ENCODE measurements at places on chromosomes 5 and 9.

GRCh38 chr5:173327084-173327947, 898 bp downstream of the STC2 start:
- DNase-seq = no peak

DNA sequence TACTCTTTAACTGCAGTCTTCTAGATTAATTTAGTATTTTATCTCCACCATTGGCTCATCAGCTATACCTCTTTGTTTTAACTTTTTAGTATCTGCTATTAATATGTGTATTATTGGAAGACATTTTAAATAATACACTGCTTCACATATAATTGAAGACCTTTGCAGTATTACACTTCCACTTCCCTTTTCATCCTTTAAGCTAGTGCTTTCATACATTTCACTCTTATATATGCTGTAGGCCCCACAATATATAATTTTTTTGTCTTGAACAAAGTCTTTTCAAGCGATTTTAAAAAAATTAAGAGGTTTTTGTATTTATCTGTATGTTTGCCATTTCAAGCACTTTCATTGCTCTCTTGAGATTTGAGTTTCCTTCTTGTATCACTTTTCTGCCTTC, 8.6 kb upstream of the LPCAT1 start:
- DNase-seq = no peak

- DNase-seq = no peak
These were observed 20.1 kb upstream of the BARX1 start for GRCh38 chr9:93975262-93975661.

DNA sequence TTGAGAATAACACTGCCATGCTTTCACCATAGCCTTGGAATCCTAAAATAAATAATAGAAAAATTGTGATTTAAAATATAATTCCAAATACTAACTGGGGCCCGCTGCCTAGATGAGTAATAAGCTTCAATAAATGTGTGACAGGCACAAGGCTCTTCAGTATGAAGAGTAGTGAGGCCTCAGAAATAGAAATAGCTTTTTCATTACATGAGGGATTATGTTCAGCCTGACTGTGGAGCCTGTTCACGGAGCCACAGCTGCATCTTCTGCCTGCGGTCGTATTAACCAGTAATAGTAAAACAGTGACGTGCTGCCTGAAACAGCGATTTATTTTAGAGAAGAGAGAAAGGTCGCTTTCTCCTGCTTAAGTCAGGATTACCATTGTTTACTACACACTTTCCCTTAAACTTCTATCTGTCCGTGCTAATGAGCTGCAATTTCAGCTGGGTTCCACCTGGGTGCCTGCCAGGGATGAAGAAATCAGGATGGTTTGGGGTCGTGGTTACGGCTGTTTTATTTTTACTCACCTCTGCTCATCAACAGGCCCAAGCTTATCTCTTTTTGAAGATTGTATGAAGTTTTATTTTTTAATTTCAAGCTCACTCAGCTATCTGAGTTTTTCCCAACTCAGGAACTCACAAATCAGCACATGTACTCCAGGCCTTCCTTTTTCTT, 284.9 kb upstream of the WWC1 start:
- no peak for DNase-seq

DNA sequence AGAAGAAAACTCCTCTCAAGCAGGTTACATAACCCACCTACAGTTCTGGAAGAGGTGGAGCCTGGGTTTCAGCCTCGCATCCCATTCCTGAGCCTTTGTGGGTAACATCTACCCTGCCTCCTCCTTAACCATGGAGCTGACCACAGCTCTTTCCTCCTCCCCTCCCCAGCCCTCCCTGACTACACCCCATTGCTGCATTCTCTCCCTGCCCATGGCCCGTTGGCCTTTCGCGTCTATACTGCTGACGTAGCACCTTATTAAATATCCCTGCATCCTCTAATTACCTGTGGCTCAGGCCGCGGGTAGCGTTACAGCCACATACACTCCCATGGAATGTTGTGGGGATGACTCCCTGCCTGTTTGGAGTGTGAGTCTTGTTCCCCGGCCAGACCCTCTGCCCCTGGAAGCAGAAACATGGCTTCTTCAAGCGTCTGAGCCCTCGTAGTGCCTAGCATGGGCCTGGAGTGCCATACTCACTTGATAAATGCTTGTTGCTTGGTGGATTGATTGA, 72.8 kb downstream of the WWC1 start:
- no peak for DNase-seq

GRCh38 chr5:32110111-32110696, 63.9 kb downstream of the GOLPH3 start:
- DNase-seq = no peak

GRCh38 chr9:36888551-36888950, 145.5 kb downstream of the PAX5 start:
- DNase-seq = no peak

GRCh38 chr9:137423514-137424291, 510 bp downstream of the NOXA1 start:
- no peak for DNase-seq

DNA sequence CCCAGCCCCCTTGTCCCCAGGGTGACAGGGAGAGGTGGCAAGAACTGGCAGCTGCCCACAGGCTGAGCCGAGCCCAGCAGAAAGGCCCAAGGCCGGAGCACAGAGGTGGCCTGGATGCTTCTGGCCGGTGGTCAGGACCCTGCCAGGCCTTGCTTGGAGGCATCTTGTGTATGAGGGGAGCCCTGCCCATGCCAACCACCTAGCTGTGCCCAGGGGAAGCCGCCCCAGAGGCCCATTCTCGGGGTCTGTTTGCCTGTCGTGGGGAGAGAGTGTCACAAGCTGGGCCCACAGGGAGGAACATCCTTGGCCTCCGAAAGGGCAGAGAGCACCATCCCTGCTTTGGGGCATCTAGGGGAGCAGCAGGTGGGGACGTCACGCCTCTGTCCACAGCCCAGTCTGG, 10.0 kb downstream of the NKD2 start:
- DNase-seq = no peak

DNA sequence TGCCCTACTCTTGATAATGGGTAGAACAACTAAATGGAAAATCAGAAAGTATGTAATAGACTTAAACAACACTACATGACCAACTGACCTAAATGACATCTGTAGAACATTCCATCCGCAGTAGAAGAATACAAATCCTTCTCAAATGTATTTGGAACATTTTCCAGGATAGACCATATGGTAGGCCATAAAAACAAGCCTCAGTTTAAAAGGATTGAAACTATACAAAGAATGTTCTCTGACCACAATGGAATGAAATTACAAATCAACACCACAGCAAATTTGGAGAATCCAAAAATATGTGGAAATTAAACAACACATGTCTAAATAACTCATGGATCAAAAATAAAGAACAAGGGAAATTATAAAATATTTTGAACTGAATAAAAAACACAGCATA, 189.2 kb downstream of the NDUFS4 start:
- DNase-seq = no peak

DNA sequence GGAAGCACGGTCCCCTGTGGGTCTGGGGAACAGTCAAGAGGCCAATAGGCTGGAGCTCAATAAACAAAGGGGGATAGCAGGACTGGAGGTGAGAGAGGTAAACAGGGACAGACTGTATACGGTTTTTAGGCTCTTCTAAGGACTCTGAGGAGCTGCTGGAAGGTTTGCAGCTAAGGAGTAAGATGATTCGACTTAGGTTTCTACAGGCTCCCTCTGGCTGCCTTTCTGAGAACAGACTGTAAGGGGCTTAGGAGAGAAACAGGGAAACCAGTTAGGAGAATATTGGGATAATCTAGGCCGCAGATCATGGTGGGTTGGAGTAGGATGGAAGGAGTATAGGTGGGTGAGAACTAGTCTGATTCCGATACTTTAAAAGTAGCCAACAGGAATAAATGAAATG, 10.4 kb downstream of the CDK5RAP2 start:
- no peak for DNase-seq

DNA sequence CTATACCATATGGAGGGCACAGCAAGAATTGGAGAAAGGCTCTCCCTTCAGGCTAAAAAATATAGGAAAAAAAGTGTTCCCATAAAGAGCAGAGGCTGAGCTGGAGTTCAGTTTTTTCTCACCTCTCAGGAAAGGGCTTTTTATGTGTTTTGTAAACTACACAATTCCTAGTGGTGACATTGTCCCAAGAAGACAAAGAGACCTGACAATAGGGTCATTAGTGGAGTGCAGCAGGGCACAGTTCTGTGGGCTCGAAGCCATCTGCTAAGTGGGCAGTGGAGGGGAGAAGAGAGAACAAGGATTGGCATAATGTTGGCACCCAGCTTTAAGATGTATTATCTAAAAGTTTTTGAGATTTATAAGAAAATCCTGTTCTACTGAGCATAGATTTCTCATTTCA, 162.5 kb downstream of the HCN1 start:
- DNase-seq = no peak

DNA sequence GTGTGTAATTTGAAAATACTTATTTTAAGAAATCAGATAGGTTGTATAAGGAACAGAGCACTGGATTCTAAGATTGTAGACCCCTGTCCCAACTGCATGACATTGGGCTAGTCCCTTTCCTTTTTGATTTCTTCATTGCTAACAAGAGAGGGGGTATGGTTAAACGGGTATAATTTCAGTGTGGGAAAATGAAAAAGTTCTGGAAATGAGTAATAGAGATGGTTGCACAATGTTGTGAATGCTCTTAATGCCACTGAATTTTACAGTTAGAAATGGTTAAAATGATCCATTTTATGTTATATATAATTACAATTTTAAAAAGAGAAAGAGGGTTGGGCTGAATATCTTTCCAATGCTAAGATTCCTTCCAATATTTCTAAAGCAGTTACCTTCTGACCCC, 103.3 kb upstream of the LHFPL2 start:
- DNase-seq = no peak

DNA sequence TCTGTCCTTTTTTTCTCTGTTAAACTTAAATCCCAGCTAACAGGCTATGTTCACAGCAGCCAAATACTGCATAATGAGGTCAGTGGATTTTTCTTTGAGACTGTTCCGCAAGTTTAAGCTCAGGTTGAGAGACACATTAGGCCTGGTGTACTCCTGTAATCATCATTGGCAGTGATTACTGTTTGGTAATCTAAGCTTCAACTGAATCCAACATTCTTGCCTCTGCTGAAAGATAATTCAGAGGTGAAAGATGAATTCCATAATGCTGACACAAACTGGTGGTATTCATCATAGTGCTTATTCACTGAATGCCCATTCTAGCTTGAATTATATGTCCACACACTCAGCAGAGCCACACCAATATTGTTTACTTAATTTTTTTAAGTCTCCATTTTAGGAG, 108.5 kb downstream of the NFIB start:
- no peak for DNase-seq

- DNase-seq = no peak
These were observed 56.5 kb upstream of the ZNF354A start for GRCh38 chr5:178786859-178787499.

GRCh38 chr5:119452373-119453039, at the start of gene HSD17B4:
TSS of gene HSD17B4 (plus strand) at chr5:119452497. CDS start at chr5:119452576, 79 bp downstream.
- DNase-seq = peak; percentile 43

DNA sequence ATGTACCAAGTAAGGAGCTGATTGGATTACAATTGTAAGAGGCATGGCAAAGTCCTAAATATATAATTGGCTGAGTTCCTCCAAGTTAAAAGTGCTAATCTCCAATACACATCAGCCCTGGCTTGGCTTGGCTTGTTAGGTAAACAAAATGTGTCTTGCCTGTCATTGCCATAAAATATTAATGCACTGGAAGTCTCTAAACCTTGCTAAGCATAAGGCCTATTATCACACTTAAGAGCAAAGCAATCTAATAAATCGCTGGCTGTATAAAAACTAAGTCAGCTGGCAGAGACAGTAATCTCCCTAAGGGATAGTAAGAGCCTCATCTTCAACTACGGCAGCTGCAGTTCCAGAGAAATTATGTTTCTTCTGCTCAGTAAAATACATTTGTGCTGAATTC, 418.6 kb upstream of the GRAMD2B start:
- DNase-seq = no peak

DNA sequence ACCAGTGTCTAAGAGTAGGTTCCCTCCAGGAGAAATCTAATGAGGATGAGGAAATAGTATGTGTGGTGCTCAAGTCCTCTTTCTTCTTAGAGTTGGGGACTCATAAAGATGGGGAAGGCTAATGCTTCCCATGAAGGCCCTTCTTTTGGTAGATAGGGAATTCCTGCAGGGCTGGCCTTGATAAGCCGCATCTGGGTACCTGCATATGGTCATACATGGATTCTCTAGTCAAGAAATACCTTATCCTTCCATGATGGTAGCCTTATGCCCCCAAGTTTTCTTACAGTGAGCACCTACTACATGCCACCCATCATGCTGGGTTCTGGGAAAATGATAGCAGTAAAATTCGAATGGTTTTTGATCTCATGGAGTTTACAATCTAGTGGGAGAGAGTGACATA, 382.6 kb downstream of the KDM4C start:
- no peak for DNase-seq

- no peak for DNase-seq
These were observed 193.5 kb downstream of the CNTLN start for GRCh38 chr9:17328331-17328730.

- no peak for DNase-seq
These were observed 273.8 kb upstream of the RPS23 start for GRCh38 chr5:82551840-82552385.

GRCh38 chr5:4058899-4059298, 463.3 kb downstream of the IRX1 start:
- DNase-seq = no peak

DNA sequence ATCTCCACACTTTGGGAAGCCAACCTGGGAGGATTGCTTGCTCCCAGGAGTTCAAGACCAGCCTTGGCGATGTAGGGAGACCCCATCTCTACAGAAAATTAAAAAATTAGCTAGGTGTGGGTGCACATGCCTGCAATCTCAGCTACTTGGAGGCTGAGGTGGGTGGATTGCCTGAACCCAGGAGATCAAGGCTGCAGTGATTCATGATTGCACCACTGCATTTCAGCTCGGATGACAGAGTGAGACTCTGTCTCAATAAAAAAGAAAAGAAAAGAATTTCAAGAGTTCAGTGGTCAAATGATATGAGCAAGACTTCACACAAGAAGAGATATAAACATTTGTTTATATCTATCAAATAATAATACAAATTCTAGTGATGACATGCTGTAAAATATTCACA, 23.0 kb upstream of the MTAP start:
- no peak for DNase-seq

GRCh38 chr5:136195971-136196820, 3.2 kb upstream of the SMIM32 start:
- no peak for DNase-seq

- no peak for DNase-seq
These were observed 31.7 kb upstream of the CCL21 start for GRCh38 chr9:34741628-34742027.
